HuH-7 (cell line): ENCODE measurements at places on chromosomes 16 and 17.

- DNase-seq = peak; percentile 92
Measured at GRCh38 chr16:85554114-85554888, 58.8 kb upstream of the GSE1 start.

- DNase-seq = no peak
Measured at GRCh38 chr17:21212826-21213637, 929 bp downstream of the TMEM11 start.

DNA sequence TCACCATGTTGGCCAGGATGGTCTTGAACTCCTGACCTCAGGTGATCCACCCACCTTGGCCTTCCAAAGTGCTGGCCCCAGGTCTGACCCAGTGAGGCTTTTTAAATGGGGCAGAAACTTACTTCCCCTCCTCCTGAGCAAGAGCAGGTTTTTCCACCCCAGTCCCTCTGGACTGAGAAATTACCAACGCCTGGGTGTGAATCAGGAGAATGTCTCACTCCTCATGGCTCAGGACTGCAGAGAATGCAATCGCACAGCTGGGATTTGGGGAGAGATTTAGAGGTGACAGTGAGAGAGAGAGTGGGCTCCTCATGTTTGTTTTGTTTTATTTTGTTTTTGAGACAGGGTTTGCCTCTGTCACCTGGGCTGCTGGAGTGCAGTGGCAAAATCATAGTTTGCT is 203.6 kb downstream of the RAB11FIP4 start:
- DNase-seq = no peak

DNA sequence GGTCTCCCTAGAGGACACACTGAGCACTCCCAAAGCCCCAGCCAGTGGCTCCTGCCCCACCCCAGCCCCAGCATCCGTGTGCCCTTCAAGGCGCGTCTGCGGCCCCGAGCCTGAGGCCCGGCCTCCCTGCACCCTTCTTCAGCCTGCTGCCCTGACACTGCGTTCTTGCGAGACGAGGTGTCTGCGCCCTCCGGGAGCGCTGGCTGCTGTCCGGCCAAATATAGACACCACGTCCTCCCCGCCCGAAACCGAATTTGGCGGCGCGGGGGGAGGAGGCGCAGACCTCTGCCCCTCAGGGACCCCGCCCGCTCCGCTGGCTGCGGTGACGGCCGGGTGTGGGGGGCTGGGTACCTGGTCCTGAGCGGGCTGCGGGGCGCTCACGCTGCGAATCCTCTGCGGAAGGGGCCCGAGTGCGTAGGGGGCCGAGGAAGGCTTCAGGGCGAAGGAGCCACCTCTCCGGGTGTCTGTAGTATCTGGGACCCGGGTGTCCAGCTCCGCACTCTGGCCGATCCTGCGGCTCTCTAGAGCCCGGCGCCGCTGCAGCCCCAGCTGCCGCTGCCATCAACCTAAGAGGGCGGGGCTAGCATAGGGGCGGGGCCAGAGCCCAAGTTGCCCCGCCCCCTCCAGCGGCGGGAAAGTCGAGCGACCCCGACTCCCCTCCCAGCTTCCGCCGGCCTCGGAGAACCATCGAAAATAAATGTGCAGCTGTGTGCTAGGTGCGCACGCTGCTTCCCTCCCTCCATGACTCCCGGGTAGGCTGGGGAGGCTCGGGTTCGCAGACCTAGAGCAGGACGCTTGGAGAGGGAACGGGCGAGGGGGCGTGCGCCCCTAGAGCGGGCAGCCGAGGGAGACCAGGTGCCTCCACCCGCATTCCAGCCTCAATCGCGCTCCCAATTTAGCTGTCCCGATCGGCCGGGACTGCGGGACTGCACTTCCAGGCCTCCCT is at the start of gene CORO6:
Gene CORO6 (minus strand): TSS at position 576 of the 946 bp plus-strand sequence. CDS start 1,491 bp downstream, outside the sequence.
- peak; percentile 76 for DNase-seq

GRCh38 chr17:70780031-70780430 is 610.7 kb downstream of the KCNJ2 start:
- no peak for DNase-seq

DNA sequence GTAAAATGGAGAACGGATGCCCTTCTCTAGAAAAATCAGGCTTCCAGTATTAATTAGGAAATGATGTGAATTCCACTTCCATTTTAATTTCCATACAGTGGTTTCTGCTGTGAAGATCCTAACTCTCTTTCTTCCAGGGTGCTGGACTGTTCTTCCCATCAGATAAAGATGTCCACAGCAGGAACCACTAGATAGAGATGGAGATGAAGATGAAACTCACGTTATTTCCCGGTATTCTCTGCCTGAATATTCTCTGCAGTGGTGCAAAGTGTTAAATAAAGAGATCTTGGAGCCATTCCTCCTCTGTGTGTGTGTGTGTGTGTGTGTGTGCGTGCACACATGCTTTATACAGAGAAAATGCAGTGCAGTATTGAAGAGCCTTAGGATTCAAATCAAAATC is 727.5 kb downstream of the KCNJ2 start:
- no peak for DNase-seq

DNA sequence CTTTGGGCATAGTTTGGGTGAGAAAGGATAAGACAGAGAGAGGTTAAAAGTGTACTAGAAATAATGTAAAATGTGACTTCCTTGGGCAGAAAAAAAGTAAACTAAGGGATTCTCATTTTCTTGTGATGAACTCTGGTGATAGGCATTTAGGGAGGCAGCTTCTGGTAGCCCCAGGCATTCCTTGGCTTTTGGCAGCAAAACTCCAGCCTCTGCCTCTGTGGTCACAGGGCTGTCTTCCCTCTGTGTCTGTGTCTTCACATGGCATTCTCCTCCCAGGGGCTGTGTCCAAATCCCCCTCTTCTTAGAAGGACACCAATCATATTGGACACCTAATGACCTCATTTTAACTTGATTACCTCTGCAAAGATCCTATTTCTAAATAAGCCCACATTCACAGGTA is 54.7 kb downstream of the HS3ST3B1 start:
- no peak for DNase-seq

DNA sequence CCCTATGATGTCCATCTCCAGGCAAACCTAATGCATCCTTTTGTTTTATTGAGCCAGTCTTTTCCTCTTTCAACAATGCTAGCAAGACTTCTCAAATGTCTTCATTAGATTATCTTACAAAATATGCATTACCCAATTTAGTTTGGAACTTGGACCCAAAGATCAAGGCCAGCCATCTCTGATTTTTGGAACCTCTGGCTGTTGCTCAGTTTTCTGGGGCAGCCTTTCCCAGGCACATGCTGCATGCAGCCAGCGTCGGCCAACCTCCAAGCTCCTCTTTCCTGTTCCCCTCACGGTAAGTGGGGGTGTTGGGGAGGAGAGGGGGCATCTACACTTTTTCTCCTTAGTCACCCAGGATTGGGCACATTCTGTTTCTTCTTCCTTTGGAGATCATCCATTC is 189.3 kb downstream of the PRKCA start:
- no peak for DNase-seq

- DNase-seq = no peak
Measured at GRCh38 chr17:17088541-17089525, 46.6 kb downstream of the MPRIP start.

DNA sequence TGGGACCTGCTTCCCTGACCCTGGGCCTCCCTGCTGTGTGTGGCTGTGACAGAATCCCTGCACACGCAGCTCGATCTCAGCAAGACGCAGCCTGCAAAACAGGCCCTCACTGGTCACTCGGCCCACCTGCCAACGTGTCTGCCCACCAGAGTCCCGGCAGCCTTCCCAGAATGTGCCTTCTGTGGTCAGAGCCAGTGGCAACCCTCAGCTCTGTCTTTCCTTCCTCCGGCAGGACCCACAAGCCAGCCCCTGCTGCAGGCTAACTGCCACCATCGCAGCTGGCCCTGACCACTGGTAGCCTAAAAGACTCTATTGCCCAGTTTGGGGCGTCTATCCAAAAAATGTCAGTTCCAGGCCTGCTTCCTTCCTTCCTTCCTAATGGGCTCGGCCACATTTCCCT is 83.2 kb downstream of the LITAF start:
- DNase-seq = no peak

DNA sequence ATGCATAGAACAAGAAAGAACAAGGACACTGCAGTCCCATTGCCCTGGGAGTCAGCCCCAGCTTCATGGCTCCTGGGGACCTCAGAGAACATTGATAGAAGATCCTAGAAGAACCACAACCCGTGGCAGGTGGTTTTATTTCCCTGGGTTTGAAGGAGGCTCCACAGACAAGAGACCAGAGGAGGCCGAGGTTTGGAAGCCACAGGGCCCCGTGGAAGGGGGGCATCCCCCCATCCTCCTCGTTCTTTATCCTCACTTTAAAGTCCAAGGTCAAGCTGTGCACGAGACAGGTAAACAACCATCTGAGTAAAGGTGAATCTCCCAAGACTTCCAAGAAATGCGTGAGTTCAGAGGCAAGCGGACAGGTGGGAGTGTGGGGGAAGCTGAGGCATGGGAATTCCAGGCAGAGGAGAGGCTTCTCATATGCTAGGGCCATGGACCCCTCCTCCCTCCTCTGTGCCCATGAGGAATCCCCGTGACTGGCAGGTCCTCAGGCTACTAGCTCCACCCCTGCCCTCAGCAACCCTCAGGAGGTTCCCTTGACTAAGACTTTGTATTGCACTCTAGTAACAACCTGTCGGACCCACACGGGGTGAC is 849 bp upstream of the SULT1A1 start:
- no peak for DNase-seq

DNA sequence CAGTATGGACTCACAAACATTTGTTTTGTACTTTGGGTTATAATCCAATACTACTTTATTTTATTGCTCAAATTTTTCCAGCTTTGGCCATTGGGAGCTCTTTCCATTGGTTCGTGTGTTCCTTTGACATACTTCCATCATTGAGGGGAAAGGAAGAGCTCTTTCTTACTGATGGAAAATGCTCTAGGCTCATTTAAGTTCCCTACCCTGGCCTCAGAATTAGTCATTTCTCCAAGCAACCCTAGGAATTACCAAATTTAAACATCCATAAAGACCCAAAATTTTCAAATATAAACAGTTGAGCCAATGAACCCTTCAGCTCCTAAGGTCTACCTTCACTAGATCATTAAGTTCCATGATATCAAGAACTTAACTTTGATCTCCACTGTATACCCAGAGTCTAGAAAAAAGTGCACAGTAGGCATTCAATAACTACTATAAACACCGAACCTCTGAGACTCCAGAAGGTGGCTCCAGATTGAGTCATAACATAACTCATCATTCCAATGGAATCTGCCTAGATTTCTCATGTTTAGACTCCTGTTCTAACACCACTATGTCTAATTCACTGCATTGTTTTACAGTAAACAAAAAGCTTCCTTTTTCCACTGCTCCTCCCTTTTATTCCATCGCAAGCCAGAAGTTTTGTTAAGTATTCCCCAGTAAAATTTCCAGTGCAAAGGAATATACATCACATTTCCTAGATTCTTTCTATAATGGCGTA is 39.0 kb downstream of the SMURF2 start:
- DNase-seq = no peak

GRCh38 chr17:77999413-78000173 is 41.1 kb downstream of the TNRC6C start:
- DNase-seq = peak; percentile 36

DNA sequence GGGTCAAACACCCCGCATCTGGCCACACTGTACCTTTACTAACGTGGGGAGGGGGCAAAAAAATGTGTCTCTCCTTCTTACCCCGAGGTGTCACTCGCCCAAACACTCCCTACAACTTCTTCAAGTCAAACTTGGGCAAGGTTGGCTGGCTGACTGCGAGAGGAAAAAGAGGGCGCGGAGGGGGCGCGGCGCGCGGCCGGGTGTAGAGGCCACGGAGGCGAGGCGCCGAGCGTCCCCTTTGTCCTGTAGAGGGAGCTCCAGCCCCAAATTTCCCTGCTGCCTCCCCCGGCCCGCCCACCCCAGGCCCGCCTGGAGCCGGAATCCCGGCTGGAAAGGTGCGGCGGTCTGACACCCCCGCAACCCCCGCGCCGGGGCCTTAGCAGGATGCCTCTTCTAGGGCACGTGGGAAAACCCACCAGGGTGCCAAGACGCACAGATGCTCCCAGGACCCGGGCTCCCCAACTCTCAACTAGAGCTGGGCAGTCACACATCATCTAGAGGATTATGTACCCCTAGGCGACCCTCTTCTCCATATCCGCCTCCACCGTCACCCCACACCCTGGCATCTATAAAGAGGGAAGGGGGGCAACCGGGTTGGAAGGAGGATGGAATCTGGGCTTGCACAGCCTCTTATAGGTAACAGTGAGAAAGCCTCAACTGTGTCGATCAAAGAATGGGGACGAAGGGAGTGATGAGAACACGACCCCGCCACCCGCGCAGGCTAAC is 4.2 kb downstream of the IRX3 start:
- no peak for DNase-seq

DNA sequence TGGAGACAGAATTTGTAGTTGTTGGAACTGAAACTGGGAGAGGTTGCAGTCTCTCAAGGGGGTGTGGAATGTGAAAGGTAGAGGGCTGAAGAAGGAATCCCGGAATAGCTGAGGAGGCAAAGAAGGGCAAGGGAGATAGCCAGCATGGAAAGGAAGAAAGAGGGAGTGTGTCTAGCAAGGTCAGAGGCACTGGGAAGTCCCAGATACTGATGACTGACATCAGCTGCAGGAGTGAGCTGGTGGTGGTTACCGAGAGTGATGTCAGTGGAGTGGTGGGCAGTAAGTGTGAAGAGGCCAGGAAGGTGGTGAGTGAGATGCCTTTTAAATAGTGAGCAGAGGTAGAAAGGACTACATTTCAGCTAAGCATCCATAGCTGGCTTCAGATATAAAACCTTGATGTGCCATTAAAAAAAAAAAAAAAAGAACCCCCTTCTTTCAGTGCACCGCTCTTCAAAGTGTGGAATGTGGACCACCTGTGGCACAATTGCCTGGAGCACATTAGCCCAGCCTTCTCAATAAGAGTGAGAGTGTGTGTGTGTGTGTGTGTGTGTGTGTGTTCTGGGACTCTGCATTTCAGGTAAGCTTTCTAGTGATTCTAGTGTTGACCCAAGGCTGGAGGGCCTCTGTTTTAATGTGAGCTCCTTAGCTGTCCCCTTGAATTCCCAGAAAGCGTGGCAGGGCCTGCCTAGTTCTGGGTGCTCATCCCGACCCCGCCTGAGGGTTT is 8.5 kb downstream of the PRMT7 start:
- DNase-seq = no peak

DNA sequence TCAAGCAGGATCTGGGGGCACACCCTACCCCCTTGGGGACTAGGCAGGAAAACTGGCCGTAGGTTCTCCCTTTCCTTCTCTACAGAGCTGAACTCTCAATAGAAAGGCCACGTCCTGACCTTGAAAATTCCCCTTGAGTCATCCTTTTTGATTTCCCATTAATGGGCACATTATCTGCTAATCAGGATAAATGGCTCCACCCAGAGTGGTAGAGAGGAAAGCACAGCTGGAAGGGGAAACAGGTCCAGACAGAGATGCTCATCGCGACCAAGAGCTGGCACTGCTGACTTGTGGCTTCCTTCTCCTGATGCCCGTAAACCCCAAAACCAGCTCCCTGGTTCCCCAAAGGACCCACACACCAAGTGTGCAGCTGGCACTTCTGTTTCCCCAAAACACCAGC is 206.5 kb upstream of the CDH5 start:
- no peak for DNase-seq

GRCh38 chr17:9669551-9670008 is 24.3 kb downstream of the USP43 start:
- DNase-seq = no peak
